Osteocyte (in vitro differentiated cells): ENCODE measurements at places on chromosomes 6 and 20. TPM values are rescaled to one million over a fixed set of nuclear protein-coding genes. Genes with fewer than 3 reads are reported as not detected.

MGME1 gene
- 38.5 and 40.5 TPM in 2 replicates for total RNA-seq

GRCh38 chr6:134373993-134374392, 56.1 kb upstream of the SGK1 start:
- H3K27ac ChIP-seq = peak overlapping the region; percentile 87
- no peak for DNase-seq
- H3K4me3 ChIP-seq = no peak overlapping the region
- no peaks in the 10 kb centered on the region for H3K36me3 ChIP-seq

DNA sequence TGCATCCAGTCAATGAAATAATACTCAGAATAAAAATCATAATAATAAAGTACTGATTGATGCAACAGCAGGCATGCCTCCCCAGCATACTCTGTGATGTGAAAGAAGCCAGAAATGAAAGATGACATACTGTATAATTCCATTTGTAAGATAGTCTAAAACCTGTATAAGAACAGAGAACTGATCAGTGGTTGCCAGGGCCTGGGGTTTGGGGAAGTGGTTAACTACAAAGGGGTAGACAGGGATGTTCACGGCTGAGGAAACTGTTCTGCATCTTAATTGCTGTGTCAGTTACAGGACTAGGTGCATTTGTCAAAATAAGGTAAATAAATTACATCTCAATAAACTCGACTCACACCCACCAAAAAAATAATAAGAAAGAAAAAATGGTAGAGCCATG, 81.3 kb upstream of the BMP2 start:
- H3K27me3 ChIP-seq = no peaks in the 10 kb centered on the region
- no peak overlapping the region for H3K4me3 ChIP-seq
- H3K27ac ChIP-seq = no peak overlapping the region

GRCh38 chr20:20710443-20711315, 1.8 kb downstream of the RALGAPA2 start:
- H3K4me1 ChIP-seq = peaks cover 19% of the 10 kb centered on the region
- no peak overlapping the region for H3K27ac ChIP-seq
- no peaks in the 10 kb centered on the region for H3K36me3 ChIP-seq

DNA sequence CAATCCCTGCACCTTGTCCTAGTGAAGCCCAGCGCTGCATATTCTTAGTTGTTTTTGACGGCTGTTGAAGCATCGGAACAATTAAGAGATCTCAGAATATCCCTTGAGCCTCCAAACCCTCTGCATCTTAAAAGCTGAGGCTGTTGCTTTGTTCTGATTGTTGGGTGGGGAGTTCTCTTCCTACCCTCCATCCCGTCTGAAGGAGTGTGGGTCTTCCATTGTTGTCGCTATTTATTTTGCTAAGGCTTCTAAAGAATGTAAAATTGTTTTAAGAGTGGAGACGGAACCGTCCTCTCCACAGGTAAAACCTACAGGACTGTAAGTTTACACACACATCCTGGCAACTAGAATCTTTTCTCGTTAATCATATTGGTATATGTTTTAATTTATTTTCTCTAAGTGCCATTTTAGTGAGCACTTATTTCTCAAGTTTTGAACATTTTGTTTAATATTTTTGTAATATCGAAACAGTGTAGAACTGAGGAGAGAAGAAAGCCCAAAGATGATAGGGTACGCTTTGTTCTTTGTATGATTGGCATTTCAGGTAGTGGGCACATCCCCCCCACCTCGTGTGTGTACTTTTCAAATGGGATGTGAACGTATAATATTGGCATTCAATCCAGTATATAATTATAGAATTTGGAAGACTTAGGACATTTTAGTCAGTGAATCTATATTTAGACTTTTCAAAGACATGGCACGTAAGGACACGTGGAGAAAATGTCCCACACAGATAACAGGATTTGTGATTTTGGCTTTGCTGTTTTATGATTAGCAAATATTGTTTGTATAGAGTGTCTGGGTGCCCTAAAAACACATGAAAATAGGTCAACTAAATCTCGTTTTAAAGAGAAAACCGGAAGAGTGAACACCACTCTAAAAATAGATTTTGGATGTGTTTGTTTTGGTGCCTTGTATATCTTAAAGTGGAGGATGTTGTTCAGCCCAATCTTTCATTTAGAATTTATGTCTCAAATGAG, 1.3 kb downstream of the RNF146 start:
- no peak for DNase-seq
- peaks cover 46% of the 10 kb centered on the region for H3K4me1 ChIP-seq
- peak overlapping the region; percentile 99 for H3K27ac ChIP-seq
- H3K4me3 ChIP-seq = peak overlapping the region; percentile 99
- no peaks in the 10 kb centered on the region for H3K27me3 ChIP-seq
- H3K36me3 ChIP-seq = peaks cover 5% of the 10 kb centered on the region

DNA sequence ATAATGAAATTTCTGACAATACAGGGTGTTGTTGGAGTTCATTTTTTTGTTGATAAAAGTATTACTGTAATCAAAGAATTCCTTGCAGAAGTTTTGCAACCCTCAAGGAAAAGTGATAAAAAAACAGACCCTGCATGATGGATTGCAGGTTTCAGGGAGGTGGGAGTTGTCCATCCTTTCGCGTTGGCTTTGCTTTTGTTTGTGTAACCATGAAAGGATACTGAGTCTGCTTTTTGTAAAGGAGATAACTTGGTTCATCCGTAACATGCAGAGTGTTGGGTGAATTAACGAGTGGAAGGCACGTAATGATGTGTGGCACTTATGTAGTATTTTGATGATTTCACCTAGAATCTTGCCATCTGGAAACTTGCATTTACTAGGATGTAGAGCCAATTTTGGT, 23.6 kb downstream of the FOXO3 start:
- H3K4me3 ChIP-seq = no peak overlapping the region
- peaks cover 2% of the 10 kb centered on the region for H3K36me3 ChIP-seq
- no peaks in the 10 kb centered on the region for H3K27me3 ChIP-seq
- no peak for DNase-seq
- H3K27ac ChIP-seq = no peak overlapping the region
